Stimulated activated CD4-positive, alpha-beta T cell treated with anti-CD3 and anti-CD28 coated beads, TNF-alpha, amount 100 ng/mL, for 24 hours (primary cell): ENCODE measurements at places on chromosomes 3 and 15.

GRCh38 chr3:116388867-116389385 lies 56.4 kb downstream of the LSAMP start:
- no peak for DNase-seq

- no peak for DNase-seq
Observed at GRCh38 chr15:64903326-64903950, 8.3 kb upstream of the ANKDD1A start.

- DNase-seq, result no peak
Observed at GRCh38 chr3:171249245-171249644, 211.0 kb downstream of the TNIK start.

- DNase-seq, result no peak
Observed at GRCh38 chr15:99726333-99726732, 6.9 kb downstream of the LYSMD4 start.

- DNase-seq, result no peak
Observed at GRCh38 chr3:11632564-11632963, 11.2 kb downstream of the VGLL4 start.

DNA sequence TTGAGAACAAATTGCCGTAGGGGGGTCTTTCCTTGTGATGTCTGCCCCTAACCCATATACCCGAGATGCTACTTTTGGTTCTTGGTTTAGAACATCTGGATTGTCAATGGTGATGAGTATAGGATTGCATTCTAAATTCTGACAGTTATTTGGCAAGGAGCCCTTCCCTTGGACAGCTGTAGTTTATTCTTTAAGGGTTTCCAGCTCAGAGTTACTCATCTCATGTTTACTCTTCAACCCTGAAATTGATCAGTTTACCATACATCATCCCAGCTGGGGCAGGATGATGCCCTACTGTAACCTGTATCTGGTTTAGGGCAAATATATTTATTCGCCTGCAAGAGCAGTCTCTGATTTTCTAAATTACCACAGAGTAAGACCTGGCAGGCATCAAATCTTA lies 85.7 kb upstream of the XCR1 start:
- DNase-seq, result no peak

DNA sequence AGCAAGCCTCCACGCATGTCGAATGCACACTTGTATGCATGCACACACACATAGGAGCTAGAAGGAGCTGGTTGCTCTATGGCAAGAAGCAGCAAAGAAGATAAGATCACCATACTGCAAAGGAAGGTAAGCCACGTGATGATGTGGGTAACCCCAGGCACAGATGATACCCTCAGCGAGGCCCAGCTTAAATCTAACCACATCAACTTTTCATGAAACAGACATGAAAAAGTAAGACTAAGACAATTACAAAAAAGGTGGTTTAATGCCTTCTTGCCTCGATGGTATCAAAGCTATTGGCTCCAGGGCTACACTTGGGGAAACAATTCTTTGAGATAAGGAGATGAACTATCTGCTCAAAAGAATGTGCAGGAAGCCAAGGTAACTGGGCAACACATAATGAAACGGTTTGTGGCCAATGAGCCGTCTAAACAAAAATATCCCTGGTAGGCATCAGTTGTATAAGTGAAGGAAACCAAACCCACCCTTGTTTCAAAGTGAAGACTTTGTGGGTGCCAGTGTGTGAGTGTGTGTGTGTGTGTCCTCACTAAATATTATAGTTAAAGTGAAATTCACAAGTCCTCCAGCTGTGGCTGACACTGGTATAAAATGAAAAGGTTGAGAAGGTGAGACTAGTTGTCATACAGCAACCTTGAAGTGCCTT lies 365.7 kb upstream of the ICE2 start:
- DNase-seq, result peak; percentile 23

DNA sequence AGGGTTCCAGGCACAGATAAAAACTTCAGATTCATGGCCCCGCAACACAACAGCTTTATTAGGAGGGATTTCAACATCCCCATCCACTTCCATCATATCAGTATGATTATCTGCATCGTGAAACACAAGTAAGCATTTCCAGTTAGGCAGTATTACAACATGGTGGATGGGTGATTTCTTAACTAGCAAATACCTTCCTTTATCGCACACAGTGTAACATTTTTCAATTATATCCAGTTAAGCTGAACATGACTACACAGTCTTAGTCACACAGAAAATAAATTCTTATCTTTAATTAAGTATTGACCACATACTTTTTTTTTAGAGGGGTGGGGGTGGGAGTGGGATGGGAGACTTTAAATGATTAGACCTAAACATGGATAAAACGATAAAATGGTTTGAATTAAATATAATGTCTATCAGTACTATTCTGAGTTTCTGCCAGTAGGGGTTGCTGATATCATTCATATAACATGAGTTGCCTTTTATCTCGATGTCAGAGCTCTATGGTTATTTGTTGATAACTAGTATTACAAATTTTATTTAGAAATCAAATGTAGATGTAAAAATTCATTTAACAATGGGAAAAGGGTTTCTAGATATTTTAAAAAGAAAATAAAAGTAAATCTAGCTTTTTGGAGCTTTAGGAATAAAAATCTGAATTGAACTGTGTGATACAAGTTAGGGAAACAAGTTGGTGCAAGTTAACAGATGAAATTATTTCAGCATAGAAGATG lies 146.6 kb downstream of the TBL1XR1 start:
- DNase-seq, result no peak

DNA sequence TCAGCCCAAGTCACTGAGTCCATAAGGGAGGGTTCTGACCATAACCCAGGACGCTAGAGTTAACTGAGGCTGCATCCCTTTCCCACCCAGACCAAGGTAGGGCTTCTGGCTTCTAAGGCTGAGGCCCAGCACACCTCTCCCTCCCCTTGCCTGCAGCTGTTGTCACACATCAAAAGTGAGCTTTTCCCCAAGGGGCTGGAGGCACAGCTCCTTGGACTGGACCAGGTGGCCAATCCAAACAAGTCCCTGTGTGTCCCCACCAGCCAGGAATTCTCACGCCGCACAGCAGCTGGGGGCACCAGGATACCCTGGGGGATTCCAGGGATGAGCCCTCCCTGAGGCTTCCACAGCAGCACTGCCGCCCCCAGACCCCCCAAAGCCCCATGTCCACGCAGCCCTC lies 22.3 kb upstream of the ISLR2 start:
- no peak for DNase-seq

GRCh38 chr15:40087068-40087810 lies 21.4 kb downstream of the BMF start:
- DNase-seq, result no peak

DNA sequence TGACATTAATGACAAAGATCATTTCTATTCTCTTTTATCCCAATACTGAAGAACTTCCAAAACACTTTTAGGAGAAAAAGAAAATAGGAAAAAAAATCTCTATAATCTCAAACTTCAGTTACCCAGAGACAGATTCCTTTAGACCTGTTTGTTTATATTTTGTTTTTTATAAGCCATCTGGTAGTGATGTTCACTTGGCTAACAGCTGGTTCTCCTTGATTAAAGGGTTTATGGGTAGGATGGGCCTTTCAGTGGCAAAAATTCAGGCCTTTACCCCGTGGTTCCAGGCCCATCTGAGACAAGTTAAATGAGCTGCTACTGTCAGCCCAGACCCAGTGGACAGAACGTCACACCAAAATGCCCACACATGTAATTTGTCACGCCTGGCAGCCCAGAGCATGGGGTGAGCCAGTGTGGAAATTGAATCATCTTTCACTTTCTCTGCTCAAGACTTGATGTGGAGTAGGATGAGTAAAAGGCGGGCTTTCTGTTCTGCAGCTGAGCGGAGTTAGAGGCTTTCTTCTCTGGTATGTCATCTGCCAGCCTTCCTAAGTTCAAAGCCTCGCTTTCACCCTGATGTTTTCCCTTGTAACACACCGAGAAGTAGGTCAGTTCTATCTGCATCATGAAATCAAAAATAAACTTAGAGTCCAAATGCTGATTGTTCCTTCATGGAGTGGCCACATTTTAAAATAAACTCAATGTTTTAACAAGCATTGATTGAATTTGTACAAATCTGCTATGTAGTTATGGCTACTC lies 62.5 kb upstream of the SKOR1 start:
- DNase-seq, result peak; percentile 63

GRCh38 chr3:171684221-171684620 lies 126.1 kb downstream of the PLD1 start:
- DNase-seq, result no peak

- DNase-seq, result no peak
Observed at GRCh38 chr3:142931222-142931621, 32.3 kb downstream of the PAQR9 start.

GRCh38 chr3:4233488-4233887 lies 69.7 kb upstream of the SETMAR start:
- DNase-seq, result no peak

DNA sequence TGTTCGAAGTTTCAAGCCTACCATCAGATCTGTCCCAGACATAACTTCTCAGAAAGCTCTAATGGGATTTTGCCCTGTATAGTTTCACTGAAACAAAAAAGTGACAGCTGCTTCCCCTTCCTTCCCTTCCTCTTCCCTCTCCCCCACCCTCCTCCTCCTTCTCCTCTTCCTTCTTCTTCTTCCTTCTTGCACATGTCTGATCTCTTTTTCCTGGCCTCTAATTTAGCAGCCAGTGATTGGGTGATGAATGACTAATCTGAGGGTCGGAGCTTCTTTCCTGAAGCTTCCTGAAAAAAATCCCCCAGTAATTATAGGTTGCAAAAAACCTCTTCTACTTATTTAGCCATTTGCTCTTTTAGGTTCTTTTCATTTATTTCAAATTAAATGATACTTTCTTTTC lies 168.7 kb downstream of the POTEB3 start:
- DNase-seq, result no peak

GRCh38 chr15:90881181-90881977 lies 2.9 kb upstream of the FES start:
- no peak for DNase-seq

- no peak for DNase-seq
Observed at GRCh38 chr3:112500621-112501020, 1.3 kb upstream of the BTLA start.

GRCh38 chr15:36841193-36841592 lies 259.2 kb downstream of the MEIS2 start:
- DNase-seq, result no peak

- no peak for DNase-seq
Observed at GRCh38 chr3:107065094-107065861, 312.0 kb upstream of the CCDC54 start.

DNA sequence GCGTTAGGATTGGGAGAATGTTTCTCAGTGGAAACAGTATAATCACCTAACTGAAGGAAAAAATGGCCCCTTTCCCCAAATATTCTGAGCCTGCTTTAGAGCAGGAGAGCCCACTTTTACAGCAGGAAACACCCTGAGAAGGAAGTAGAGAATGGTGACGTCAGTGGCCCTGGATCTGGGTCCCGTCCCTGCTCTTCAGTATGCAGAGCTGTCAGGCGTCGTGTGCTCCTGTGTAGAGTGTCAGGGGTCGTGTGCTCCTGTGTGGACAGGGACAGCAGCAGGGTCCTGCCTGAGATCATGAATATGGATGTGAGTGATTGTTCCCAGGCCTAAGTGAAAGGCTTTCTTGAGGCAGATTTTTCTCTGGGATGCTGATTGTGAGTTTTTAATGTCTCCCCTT lies 45.2 kb downstream of the CGNL1 start:
- DNase-seq, result no peak

- no peak for DNase-seq
Observed at GRCh38 chr15:83833569-83833968, 179.6 kb downstream of the ADAMTSL3 start.

GRCh38 chr15:99753066-99753465 lies 19.8 kb upstream of the LYSMD4 start:
- DNase-seq, result no peak

DNA sequence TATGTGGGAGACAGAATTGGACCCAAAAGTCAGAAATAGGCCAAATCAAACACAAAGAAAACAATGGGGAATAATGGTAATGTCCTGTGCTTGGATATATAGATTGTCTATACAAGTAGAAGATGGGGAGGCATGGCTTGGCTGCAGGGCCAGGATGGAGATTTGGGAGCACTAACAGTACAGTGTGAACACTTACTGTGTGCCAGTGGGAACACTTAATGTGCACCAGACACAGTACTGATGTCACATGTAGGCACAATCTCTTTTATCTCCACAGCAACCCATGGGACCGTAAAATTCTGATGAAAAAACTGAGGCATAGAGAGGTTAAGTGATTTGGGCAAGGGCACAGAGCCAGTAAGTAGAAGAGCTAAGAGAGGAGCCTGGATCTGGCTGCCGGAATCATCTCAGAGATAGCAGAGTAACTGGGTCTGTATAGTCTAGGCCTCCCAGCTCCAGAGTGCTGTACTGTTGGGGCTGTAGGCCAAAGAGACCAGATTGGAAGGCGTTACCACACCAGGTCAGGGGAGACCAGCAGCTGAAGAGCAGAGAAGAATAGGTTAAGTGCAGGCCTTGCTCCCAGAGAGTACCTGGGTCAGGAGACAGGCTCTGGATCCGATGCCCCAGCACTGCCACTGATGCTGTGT lies 63.3 kb downstream of the RLBP1 start:
- DNase-seq, result no peak

- no peak for DNase-seq
Observed at GRCh38 chr3:21188459-21188858, 562.6 kb downstream of the ZNF385D start.

DNA sequence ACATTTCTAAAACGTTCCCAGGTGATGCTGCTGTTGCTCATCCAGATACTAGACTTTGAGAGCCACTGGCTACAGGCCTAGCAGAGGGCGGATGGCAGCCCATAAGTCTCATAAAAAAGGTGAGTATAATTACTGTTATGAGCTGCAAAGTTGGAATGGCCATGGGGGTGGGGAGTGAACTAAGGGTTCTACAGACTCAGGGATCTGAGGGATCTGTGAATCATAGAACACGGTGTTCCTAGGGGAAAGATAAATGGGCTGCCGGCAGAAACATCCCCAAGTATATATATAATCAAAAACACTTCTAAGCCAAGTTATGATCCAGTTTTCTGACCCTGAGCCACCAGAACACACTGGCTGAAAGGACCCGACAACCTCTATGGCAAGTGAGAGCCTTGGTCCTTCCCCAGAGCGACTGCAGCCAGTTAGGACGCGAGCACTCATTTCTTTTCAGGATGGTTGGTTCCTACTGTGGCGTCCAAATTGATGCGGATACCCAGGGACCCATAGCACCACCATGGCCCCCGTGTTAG lies 7.9 kb upstream of the SYNM start:
- DNase-seq, result no peak

- DNase-seq, result peak; percentile 93
Observed at GRCh38 chr3:101779047-101779821, at the start of gene NXPE3. TSS of gene NXPE3 (plus strand) at chr3:101779211. CDS start at chr3:101785597, 6,386 bp downstream.

DNA sequence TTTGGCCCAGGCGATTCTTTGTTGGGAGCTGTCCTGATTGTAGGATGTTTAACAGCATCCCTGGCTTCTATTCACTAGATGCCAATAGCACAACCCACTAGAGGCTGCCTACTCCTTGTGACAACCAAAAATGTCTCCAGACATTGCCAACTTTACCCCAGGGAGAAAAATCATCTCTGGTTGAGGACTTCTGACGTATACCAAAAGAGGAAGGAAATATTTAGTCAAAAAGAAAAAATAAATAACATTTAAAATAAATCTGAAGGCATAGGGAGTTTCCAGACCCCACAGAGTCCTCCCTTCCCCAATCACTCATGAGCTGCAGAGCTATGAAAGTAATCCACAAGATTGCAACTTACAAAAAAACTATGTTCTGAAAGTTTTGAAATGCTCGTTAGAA lies 61.0 kb downstream of the MECOM start:
- DNase-seq, result no peak

- no peak for DNase-seq
Observed at GRCh38 chr3:112302150-112302830, 8.3 kb upstream of the SLC9C1 start.
